SJSA1 (cell line): ENCODE measurements at places on chromosomes 7 and 10. TPM values are rescaled to one million over a fixed set of nuclear protein-coding genes. Genes with fewer than 3 reads are reported as not detected.

The SLC26A5 gene
- not detected in 2 replicates for total RNA-seq

The ODAD2 gene
- total RNA-seq: 0.68 and 2.0 TPM in 2 replicates

GRCh38 chr7:133022661-133023060, 59.2 kb downstream of the CHCHD3 start:
- no peaks in the 10 kb centered on the region for H3K27me3 ChIP-seq
- no peak overlapping the region for H3K4me3 ChIP-seq
- no peak for DNase-seq

- no peaks in the 10 kb centered on the region for H3K27me3 ChIP-seq
- H3K4me1 ChIP-seq: no peaks in the 10 kb centered on the region
- H3K36me3 ChIP-seq: no peaks in the 10 kb centered on the region
- no peak overlapping the region for H3K27ac ChIP-seq
- H3K4me3 ChIP-seq: no peak overlapping the region
Measured at GRCh38 chr10:5511885-5512280, 12.5 kb upstream of the CALML5 start.

DNA sequence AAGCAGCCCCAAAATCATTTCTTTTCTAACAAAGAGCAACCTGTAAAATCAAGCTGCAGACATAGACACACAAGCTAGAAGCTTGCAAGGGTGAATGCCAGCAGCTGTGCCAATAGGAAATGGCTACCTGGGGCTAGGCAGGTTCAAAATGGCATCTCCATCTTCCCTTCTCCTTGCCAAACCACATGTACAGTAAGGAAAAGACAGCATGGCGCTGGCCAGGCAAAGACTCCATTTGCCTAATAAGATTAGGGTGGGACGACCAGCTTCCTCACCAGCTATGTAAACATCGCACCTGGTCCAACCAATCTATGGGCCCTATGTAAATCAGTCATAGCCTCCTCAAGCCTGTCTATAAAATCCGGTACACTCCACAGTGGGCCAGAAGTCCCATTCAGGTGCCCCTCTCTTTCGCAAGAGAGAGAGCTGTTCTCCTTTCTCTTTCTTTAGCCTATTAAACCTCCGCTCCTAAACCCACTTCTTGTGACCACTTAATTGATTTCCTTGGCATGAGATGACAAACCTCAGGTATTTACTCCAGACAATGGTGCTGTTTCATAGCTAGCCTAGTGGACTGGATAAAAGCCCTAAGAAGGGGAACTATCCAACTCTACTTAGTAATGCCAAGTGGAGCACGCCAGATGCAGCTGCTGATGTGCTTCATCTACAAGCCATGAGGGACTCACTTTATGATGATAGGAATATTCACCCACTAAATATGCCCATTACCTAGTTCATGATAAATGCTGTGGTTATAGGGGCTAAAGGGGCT, 44.1 kb downstream of the HTR7 start:
- no peaks in the 10 kb centered on the region for H3K27me3 ChIP-seq
- DNase-seq: no peak
- H3K27ac ChIP-seq: no peak overlapping the region
- no peaks in the 10 kb centered on the region for H3K36me3 ChIP-seq
- no peaks in the 10 kb centered on the region for H3K4me1 ChIP-seq

The ZNF438 gene
- total RNA-seq: 5.2 and 6.5 TPM in 2 replicates

- H3K36me3 ChIP-seq: no peaks in the 10 kb centered on the region
- H3K4me1 ChIP-seq: 0 out of 2 replicates have a peak, but pooled peaks cover 2% of the 10 kb centered on the region
- no peak for DNase-seq
Measured at GRCh38 chr10:127215866-127216265, 19.5 kb upstream of the INSYN2A start.

- no peaks in the 10 kb centered on the region for H3K36me3 ChIP-seq
- DNase-seq: peak; percentile 21
- no peaks in the 10 kb centered on the region for H3K27me3 ChIP-seq
- H3K4me3 ChIP-seq: no peak overlapping the region
- H3K27ac ChIP-seq: no peak overlapping the region
Measured at GRCh38 chr7:29748286-29749099, 57.8 kb upstream of the WIPF3 start.

DNA sequence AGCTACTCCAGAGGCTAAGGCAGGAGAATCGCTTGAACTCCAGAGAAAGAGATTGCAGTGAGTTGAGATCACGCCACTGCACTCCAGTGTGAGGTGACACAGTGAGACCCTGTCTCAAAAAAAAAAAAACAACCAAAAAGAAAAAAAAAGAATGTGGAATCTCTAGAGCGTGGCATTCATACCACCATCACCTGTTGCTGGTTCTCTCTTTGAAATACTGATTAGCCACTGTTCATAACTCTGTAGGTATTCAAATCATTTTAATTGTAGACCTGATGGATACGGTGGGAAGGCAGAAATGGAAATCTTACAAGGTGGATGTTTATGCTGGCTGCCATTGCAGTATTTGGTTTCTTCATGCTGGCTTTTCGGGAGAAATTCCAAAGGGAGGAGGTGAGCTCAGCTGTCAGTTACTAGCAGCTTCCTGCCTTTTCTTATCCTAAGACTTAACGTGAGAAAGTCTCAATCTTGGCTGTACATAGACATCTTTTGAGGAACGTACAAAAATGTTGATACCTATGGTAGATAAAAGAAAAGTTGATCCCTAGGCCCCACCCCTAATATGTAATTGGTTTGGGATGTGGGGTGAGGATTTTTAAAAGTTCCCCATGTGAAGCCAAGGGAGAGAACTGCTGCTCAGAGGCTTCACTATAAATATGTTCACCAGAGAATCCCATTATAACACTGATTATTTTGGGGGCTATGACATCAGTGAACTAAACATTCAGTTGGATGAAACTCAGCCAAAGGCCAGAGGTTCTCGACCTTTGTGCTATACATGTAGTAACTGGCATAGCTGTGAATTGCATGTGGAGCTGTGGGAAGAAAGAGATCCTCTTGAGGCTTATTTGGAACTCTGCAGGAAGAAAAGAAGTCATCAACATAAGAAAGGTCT, 26.9 kb upstream of the MKLN1 start:
- no peaks in the 10 kb centered on the region for H3K4me1 ChIP-seq
- no peak overlapping the region for H3K4me3 ChIP-seq
- H3K36me3 ChIP-seq: no peaks in the 10 kb centered on the region
- H3K27ac ChIP-seq: no peak overlapping the region

The HOXA6 gene
- total RNA-seq: 0.79 TPM in 1 of 2 replicates, not detected in the other

GRCh38 chr10:106935978-106936451, 228.5 kb downstream of the SORCS1 start:
- no peak overlapping the region for H3K4me3 ChIP-seq
- H3K4me1 ChIP-seq: no peaks in the 10 kb centered on the region
- no peaks in the 10 kb centered on the region for H3K27me3 ChIP-seq

The HOXA10 gene
- total RNA-seq: 8.6 and 15.5 TPM in 2 replicates

DNA sequence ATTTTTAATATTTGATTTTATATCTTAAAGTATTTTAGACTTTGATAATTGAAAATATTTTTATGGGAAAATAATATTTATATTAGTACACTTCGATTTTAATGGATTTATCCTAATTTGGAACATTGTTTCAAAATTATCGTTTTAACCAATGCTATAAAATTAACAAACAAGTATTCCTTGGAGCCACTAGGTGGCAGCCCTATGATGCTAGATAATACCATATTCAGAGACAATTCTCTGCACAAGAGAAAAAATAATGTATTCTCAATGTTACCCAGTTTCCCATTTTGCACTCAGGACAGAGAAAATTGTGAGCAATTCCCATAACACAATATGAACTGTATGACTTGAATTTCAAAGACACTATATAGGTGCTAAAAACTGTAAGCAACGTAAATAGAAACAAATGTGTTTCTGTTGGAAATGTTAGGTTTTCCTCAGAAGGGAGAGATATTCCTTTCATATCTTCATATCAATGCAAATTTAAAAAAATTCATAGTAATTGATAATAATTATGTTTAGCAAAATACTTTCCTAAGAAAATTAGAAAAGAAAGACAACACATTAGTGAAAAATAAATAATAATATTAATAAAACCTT, 237.8 kb downstream of the SEMA3E start:
- no peaks in the 10 kb centered on the region for H3K36me3 ChIP-seq
- no peak overlapping the region for H3K4me3 ChIP-seq
- no peak overlapping the region for H3K27ac ChIP-seq
- no peaks in the 10 kb centered on the region; the same call in 1 of the 2 replicates for H3K27me3 ChIP-seq
- no peaks in the 10 kb centered on the region for H3K4me1 ChIP-seq

The CYP2C19 gene
- not detected in 2 replicates for total RNA-seq

DNA sequence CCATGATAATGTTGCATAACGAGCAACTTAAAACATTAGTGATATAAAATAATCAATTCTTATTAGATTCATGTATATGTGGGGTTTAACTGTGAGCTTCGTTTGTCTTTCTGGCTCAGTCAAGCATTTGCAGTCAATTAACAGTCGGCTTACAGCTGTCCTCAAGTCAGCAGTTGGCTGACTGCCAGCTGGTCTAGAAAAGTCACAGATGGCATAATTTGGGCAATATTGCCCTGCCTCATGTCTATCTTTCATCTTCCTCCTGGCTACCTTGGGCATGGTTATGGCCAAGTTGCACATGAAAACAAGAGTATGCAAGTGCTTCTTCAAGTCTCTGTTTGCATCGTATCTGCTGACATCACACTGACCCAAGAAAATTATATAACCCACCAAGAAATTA, 186.1 kb upstream of the ZWINT start:
- H3K4me3 ChIP-seq: no peak overlapping the region
- H3K27me3 ChIP-seq: no peaks in the 10 kb centered on the region
- DNase-seq: no peak
- no peaks in the 10 kb centered on the region for H3K4me1 ChIP-seq
- no peaks in the 10 kb centered on the region for H3K36me3 ChIP-seq
- no peak overlapping the region for H3K27ac ChIP-seq

- peak within 1 kb of the TSS; percentile 79 for H3K27ac ChIP-seq
- no peaks in the 10 kb centered on the region for H3K27me3 ChIP-seq
- H3K36me3 ChIP-seq: peaks cover 31% of the 10 kb centered on the region
- peak; percentile 95 for DNase-seq
- H3K4me3 ChIP-seq: peak within 1 kb of the TSS; percentile 25
Measured at GRCh38 chr10:90920986-90921666, at the start of gene ANKRD1. Gene ANKRD1, minus strand, starts transcription at chr10:90921087. Its CDS starts 60 bp downstream, at chr10:90921027.

- peak; percentile 82 for DNase-seq
- no peaks in the 10 kb centered on the region for H3K36me3 ChIP-seq
- no peak overlapping the region for H3K27ac ChIP-seq
- no peak overlapping the region for H3K4me3 ChIP-seq
- H3K4me1 ChIP-seq: peaks cover 33% of the 10 kb centered on the region
- H3K27me3 ChIP-seq: no peaks in the 10 kb centered on the region
Measured at GRCh38 chr10:97827702-97828291, 21.8 kb upstream of the GOLGA7B start.

DNA sequence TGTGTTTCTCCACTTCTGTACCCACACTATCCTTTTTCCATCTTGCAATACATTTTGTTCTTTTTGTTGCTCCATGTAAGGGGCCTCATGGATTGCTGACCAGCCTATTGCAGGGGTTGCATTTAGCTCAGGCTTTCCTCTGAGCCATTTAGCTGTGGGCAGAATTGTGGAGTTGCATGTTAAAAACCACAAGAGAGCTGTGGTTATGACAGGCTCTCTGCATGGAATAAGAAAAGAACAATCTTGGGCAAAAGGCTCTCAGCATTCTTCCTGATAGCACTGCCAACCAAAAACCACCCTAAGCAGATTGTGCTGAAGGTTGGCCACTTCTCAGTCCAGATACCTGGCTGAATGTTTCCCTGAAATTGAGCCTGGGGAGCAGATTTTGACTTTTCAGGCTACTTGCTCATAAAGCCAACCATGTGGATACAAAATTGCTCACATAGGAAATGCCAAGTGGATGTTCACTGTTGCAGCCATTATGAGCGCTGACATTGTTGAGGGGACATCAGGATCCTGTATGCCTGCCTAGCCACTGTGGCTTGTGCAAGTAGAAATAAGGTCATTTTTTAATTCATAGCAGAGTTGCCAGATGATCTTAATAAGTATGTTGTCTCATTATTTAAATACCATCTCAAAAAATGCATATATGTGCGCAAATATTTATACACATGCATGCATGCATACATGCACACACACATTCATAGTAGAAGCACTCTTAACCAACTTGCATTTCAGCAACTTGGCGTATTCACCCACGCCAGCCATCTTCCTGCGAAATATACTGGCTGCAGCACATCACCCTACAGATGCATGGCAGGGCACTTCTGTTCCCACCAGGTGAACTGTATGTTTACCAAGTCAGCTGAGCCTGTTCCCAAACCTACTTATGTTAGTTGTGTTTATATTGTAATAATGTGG, 695.4 kb downstream of the LRMDA start:
- H3K27ac ChIP-seq: no peak overlapping the region
- no peaks in the 10 kb centered on the region for H3K27me3 ChIP-seq
- H3K36me3 ChIP-seq: no peaks in the 10 kb centered on the region
- no peak overlapping the region for H3K4me3 ChIP-seq
- DNase-seq: no peak

The TMEM213 gene
- total RNA-seq: not detected in 2 replicates
